ENCODE measurements at places on chromosomes 4 and X.

GRCh38 chrX:82748906-82749505 lies 759.1 kb upstream of the POU3F4 start:
- no peak for DNase-seq

- no peak for DNase-seq
Observed at GRCh38 chrX:123432361-123433150, 248.5 kb downstream of the GRIA3 start.

DNA sequence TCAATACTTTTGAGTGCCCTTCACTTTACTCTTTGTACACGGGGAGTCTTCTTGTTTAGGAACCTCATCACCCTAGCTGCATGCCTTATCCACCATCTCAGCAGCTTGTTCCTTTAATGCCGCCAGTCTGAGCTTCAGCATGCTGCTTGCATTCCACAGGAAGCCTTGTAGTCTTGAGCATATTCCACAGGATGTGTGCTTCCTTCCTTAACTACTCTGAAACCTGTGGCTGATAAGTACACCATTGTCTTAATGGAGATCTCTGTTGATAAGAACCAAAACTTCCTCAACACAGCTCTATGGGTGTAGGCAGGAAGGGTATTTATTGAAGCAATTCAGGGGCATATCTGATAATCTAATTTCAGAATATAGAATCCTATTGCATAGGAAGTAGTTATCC lies 24.4 kb upstream of the CCNI start:
- no peak for DNase-seq

DNA sequence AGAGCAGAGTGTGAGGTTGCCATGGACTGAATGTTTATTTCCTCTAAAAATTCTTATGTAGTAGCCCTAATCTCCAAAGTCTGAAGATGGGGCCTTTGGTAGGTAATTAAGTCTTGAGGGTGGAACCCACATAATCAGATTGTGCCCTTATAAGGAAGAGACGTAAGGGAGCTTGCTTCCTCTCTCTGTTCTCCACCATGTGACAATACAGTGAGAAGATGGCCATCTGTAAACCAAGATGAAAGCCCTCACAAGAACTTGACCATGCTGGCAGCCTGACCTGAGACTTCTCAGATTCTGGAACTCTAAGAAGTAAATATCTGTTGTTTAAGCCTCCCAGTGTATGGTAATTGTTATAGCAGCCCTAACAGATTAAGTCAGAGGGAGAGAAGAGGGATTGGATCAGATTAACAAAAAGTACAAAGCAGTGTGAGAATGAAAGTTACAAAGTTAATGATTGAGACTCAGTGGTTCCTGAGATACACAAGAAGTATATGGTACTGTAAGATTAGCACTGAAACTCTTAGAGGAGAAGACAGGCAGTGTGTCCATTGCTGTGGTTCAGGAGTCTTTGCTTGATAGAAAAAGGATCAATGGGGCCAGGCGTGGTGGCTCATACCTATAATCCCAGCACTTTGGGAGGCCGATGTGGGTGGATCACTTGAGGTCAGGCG lies 82.5 kb upstream of the GC start:
- no peak for DNase-seq

GRCh38 chr4:105060628-105061027 lies 86.0 kb upstream of the TET2 start:
- DNase-seq: no peak

GRCh38 chr4:25109511-25109910 lies 50.7 kb downstream of the SEPSECS start:
- DNase-seq: no peak

DNA sequence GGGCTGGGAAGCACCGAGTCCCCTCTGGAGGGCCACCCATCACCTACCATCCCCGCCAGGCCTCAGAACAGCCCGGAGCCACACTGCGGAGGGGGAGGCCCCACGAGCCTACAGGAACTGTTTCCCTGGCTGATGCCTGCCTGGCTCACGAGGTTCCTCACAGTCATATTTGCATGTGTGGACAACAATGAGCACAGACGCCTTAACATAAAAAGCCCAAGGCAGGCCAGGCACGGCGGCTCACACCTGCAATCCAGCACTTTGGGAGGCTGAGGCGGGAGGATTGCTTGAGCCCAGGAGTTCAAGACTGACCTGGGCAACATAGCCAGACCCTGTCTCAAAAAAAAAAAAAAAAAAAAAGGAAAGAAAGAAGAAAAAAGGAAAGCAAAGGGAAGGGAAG lies 125.9 kb downstream of the FAM53A start:
- no peak for DNase-seq

DNA sequence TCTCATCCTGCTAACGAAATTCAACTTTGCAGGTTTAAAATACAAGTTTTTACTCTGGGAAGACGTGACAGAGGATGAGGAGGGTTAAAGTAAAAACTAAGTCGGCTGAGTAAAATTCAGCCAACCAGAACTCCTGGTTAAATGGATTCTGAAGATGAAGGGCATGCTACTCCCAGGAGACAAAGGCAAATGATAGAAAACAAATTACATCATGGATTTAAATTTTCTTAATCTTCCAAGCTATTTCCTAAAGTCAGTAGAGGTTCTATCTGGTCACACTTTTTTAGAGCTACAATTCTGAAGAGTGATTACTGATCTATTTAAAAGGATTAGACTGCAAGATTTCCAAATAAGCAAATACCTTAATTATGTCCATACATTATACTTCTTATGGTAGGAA lies 47.9 kb downstream of the ZNF827 start:
- DNase-seq: no peak

- no peak for DNase-seq
Observed at GRCh38 chrX:72498782-72499181, 73.9 kb downstream of the HDAC8 start.

DNA sequence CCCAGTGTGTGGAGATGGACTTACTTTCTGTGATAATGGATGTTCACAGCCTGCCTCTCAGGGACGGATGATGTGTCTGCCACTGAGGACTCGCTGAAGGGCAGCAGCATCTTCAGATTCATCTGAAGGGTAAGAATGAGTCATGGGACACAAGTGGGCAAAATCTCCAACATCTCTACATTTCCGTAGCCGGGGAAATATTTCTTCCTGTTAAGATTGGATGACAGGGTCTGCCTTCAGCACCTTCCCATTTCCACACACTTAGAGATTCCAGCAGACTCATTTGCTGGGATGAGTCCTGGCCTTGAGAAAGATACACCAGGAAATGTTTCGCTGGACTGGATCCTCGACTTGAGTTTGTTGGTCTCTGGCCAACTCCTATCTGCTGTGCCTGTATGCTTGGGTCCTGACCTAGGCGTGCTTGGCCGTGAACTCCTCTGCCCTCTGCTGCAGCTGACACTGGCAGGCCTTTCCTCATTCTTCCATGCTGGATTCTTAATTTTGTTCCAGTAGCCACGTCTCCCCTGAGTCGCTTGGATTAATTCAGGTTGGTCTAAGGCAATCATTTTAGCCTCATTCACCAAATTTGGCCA lies 46.5 kb upstream of the SOD3 start:
- DNase-seq: no peak

DNA sequence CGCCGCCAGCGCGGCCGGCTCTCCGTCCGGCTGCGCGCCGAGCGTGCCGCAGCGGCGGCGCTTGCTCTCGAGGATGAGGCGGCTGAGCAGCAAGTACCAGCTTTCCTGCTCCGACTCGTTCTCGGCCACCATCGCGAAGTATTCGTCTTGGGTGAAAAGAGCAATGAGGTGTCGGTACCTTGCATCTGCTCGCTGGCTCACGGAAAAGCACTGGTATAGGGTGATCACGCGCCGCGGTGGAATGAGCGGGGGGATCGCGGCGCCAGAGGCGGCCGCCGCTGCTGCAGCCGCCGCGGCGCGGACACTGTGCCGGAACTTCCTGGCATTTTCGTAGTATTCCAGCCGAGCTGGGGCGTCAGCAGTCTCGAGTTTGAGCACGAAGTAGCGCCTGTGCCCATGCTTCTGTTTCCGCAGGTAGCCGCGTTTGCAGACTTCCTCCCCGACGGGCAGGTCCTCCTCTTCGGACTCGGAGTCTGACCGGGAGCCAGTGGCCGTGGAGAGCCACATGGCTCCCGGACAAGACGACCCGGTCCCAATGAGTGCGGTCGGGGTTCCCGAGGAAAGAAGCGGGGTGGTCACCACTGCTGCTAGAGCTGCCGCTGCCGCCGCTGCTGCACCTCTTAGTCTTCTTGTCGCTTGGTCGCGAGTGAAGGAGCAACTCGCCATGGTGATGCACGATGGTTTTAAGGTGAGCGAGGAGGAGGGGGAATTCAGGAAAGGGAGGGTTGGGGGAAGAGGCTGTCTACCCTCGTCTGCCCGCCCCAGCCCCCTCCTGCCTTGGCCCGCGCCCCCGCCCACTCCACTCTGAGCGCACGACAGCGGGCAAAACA lies 469 bp downstream of the IRS4 start:
- no peak for DNase-seq

Data from SW 1271 (cell line).